MCF 10A (cell line): ENCODE measurements at places on chromosomes 2 and 18. TPM values are rescaled to one million over a fixed set of nuclear protein-coding genes. Genes with fewer than 3 reads are reported as not detected.

- DNase-seq, result no peak
These were observed 159.4 kb downstream of the NRXN1 start for GRCh38 chr2:50872543-50872942.

ACADL gene
- not detected in 2 replicates for total RNA-seq

DNA sequence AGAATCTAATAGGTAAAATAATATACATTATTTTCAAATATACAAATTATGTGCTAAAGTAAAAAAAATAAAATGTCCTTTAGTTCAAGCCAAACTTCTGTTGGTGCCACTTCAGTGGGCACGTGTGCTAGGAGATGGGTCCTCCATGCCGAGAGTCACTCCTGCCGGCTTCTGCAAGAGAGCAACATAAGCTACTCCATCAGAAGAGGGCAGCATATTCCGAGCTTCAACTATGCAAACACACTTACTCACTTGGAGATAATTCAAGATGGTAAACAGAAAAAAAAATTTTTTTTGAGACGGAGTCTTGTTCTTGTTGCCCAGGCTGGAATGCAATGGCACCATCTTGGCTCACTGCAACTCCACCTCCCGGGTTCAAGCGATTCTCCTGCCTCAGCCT lies 24.4 kb downstream of the CNOT11 start:
- no peak for DNase-seq

STK11IP gene
- total RNA-seq, result 24.2 and 26.5 TPM in 2 replicates

PRKRA gene
- 51.4 and 58.9 TPM in 2 replicates for total RNA-seq

GRCh38 chr2:97699765-97700444 lies 13.5 kb upstream of the ZAP70 start:
- DNase-seq, result peak; percentile 75

VIT gene
- not detected in 2 replicates for total RNA-seq

DSG3 gene
- 65.4 and 68.5 TPM in 2 replicates for total RNA-seq

GRCh38 chr2:52220393-52220792 lies 1188.5 kb upstream of the NRXN1 start:
- DNase-seq, result peak; percentile 53

DNA sequence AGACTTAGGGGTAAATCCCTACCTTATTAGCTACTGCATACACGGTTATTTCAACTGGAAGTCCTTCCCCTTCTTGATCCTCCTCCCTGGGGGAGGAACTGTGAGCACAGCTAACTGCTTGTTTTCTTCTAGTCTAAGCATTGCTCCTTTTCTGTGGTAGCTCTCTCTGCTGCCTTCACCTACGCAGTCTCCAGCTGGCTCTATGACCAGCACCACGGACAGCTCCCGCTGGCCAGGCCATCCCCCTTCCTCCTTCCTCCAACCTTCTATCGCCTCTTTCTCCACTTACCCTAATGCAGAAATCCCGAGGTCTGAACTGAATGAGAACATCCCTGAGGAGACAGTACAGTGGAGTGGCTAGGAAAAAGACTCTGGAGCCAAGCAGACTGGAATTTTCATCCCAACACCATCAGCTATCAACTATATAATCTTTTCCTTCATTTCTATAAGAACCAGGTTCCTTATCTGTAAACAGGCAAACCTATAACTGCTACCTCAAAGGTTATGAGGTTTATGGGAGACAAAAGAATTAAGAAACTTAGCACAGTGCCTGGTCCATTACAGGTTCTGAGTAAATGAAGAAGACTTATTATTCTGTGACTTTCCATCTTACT lies 4.7 kb upstream of the CFAP65 start:
- DNase-seq, result peak; percentile 46

- DNase-seq, result no peak
These were observed 11.4 kb upstream of the CTDP1 start for GRCh38 chr18:79668203-79668602.

GRCh38 chr2:1137913-1138391 lies 187.3 kb downstream of the SNTG2 start:
- no peak for DNase-seq

DNA sequence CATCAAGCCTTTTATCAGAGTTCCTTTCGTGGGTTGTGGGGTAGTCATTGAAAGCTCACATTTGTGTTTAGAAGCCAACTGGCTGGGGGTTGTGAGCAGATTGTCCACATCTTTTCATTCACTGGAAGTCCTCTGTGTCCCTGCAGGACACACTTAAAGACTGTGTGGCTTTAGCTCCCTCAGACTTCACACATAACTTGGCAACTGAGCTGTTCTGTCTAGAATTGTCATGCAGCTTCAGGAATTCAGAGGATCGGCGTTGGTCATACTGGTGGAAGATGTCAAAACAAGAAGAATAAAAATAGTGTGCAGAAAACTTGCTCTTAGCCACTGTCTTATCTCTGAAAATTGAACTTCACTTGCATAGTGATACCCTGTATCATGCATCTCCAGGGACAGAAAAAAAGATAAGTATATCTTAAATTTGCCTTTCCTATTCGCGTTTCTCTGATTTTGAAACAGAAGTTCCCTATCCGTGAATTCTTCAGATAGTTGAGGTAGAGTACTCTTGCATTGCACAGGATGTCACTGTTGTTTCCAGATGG lies 49.6 kb downstream of the TRAPPC12 start:
- no peak for DNase-seq

ZNF385B gene
- 0.33 TPM in 1 of 2 replicates, not detected in the other for total RNA-seq

RIT2 gene
- not detected in 2 replicates for total RNA-seq

ST6GAL2 gene
- 0.34 and 0.68 TPM in 2 replicates for total RNA-seq

DNA sequence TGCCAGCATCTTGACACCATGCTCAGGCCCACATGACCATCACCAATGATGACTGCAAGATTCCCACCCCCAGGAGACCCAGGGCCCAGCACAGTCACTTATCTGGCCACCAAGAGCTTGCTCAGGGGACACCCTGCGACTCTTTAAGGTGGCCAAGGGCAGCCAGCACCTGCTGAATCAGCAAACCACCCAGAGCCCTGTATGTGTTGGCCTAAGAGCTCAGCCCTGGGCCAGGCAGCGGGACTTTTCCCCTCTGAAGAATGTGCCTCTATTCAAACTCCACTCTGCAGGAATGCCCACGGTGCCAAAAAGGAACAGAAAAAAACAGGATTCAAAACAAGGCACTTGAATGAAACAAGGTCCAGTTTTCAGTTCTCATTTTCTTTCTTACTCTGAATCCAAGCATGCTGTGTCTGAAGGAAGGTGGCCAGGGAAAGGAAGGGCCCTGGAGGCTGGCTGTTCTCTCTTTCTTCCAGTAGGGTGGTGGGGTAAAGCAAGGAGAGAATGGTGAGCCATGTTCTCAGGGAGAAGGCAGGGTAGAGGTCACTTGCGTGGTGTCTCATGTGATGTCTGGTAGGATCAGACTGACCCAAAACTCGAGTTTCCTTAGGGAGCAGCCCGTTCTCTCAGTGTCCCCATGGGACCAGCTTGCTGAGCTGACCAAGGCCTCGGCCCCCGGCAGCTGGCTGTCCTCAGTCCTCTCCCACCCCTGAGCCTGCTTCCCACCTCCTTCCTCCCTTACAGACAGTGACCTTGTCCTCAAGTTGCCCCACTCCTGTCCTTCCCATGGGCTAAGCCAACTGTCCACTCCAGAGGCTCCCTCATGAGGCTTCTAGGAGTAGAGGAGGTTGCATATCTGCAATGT lies 150.0 kb downstream of the RNF152 start:
- no peak for DNase-seq

GRCh38 chr18:51235009-51235789 lies 37.7 kb upstream of the MEX3C start:
- DNase-seq, result peak; percentile 67

GRCh38 chr2:109379507-109379906 lies 234.3 kb downstream of the SEPTIN10 start:
- no peak for DNase-seq

BMP10 gene
- not detected in 2 replicates for total RNA-seq

KANSL3 gene
- total RNA-seq, result 36.0 and 41.4 TPM in 2 replicates

DNA sequence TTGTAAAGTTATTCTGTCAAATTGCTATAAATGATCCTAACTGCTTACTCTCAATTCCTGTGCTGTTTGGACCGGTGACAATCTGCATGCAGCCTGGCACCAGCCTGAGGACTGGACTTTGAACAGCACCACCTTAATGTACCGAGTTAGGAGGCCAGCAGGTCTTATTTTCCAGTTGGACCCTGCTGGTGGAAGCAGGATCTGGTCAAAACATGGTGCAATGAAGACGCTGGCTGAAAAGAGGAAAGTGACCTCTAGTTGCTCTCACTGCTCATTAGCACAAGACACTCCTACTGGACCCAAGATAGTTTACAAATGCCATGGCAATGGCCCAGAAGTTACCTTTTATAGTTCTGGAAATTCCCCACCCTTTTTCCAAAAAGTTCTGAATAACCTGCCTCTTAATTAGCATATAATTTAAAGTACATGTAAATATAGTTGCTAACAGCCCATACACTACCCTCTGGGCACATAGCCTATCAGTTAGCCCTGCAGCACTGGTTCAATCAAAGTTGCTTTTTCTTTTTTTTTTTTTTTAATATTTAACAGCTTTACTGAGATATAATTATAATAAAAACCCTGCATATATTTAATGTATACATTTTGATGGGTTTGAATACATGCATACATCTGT lies 35.8 kb downstream of the RBKS start:
- no peak for DNase-seq

DNA sequence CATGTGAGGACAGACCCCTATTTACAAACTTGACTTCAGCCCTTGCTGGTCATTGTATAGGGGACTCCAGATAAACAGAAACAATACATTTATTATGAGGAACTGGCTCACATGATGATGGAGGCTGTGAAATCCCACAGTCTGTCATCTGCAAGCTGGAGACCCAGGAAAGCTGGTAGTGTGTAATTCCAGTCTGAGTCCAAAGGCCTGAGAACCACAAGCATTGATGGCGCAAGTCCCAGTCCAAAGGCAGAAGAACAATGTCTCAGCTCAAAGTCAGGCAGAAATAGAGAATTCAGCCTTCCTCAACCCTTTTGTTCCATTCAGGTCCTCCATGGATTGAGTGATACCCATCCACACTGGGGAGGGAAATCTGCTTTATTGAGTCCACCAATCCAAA lies 28.1 kb upstream of the SPP2 start:
- no peak for DNase-seq

PROKR1 gene
- not detected in 2 replicates for total RNA-seq

C2orf42 gene
- 17.6 and 28.5 TPM in 2 replicates for total RNA-seq

GRCh38 chr18:33579349-33580215 lies 1.6 kb downstream of the ASXL3 start:
- no peak for DNase-seq

SLC11A1 gene
- total RNA-seq, result 0.09 and 0.32 TPM in 2 replicates

- no peak for DNase-seq
These were observed 111.7 kb downstream of the ANKRD44 start for GRCh38 chr2:197198890-197199289.

- peak; percentile 14 for DNase-seq
These were observed 207.4 kb downstream of the FHOD3 start for GRCh38 chr18:36504928-36505327.

GRCh38 chr2:20698916-20699613 lies 32.1 kb downstream of the GDF7 start:
- no peak for DNase-seq
